GM12865 (cell line): ENCODE measurements at places on chromosomes 7 and 10.

GRCh38 chr10:124020981-124021815 lies 72.2 kb downstream of the CHST15 start:
- no peak for DNase-seq

DNA sequence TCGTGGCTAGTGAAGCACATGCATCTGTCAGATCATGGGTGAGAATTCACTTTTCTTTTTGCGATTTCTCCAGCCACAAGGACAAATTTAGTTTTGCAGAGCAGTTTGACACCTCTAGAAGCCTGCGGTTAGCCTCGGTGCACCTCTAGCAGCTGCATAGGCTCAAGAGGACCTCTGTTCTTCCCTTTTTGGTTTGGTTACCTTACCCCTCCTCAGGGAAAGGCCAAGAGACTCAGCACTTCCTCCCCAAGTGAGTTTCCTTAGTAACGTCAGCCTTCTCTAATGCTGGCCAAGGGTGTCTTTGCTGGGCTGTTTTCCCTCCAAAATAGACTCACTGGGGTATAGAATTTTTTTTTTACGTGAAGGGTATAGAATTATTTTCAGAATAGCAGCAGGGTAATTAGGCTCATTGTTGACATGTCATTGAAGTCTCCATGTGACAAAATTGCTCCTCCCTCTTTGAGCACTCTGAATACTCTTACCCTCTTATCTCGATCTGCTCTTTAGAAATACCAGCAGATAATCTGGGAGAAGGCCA lies 97.8 kb downstream of the AUTS2 start:
- peak; percentile 93 for DNase-seq

GRCh38 chr10:36168777-36169176 lies 526.7 kb upstream of the FZD8 start:
- DNase-seq, result no peak

DNA sequence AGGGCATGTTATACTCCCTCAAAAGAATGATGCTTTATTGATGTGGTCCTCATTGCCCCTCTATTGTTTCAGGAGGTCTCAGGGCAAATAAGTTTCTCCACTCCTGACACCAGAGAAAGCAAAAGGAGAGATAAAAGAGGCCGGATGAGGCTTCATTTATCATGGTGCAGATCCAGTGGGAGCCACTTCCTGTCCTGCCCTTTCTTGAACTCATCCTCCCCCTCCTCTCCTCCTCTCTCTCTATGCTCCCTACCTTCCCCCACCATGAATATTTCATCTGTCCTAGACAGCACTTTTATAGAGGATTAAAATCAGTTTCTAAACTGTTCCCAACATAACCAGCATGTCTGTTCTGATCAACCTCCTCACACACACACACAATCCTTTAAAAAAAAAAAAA lies 172.2 kb upstream of the KMT2E start:
- no peak for DNase-seq

- DNase-seq, result no peak
Observed at GRCh38 chr10:45444976-45445898, 71.2 kb downstream of the ALOX5 start.

- no peak for DNase-seq
Observed at GRCh38 chr10:100897976-100898375, 14.8 kb upstream of the SLF2 start.

DNA sequence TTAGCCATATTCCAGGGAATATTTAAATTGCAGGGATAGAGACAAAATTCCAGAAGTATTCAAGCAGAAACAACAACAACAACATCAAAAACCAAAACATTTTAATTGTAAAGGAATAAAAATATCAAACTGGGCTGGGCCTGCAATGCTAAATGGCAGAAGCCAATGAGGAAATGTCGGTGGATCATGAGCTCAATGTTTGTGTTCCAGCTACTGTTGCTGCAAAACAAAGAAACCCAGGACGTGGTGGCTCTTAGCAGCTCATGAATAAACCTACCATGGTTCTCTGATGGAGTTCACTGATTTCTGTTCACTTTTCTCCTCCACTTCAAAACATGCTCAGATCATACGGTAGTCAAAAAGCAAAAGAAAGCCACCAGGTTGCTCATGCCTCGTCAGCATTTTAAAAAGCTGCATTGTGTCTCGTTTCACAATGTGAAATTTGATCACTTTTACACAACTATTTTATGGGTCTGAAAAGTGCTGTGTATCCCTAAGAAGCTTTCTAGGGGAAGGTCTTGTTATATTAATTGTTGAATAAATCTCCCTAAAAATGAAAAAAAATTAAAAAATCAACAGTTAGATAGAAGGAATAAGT lies 54.0 kb downstream of the ASNS start:
- DNase-seq, result no peak

- DNase-seq, result no peak
Observed at GRCh38 chr7:41319581-41319980, 383.3 kb downstream of the INHBA start.

DNA sequence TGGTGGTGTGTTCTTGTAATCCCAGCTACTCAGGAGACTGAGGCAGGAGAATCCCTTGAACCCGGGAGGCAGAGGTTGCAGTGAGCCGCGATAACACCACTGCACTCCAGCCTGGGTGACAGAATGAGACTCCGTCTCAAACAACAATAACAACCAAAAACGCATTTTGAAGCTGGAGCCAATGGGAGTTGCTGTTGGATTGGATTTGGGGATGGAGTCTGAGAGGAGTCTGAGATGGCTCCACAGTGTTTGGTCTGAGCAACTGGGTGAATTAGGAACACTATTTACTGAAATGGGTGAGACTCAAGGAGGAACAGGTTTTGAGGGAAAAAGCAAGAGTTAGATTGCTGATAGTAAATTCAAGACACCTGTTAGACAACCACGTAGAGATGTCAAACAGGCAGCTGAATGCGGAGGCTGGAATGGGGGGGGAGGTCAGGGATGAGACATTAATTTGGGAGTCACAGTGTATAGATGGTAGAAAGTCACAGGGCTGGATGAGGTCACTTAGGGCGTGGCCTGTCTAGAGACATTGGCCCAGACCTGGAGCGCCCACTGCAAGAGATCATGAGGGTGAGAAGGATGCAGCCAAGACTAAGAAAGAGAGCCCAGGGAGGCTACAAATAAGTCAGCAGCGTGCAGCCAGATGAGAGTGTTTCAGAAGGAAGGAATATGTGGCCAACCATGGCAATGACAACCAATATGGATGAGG lies 56.4 kb downstream of the CYCS start:
- DNase-seq, result no peak

GRCh38 chr10:78890506-78890905 lies 178.3 kb upstream of the ZMIZ1 start:
- no peak for DNase-seq

DNA sequence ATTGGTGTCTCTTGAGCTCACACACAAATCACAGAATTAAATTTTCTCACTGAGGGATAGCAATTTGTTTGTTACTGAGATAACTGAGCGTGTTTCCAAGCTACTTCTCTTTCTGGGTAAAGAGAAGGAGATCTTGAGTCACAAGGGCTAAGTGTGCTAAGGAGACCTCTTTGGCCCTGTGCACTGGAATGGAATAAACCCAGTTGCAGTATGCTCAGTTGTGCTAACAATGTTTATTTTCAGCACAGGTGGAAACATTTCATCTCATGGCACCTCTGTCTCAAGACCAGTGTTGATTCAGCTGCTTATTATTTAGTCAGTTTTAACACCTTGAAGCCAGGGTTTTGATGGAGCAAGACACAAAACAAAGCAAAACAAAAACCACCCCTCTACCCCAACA lies 22.5 kb upstream of the UBE2H start:
- no peak for DNase-seq

DNA sequence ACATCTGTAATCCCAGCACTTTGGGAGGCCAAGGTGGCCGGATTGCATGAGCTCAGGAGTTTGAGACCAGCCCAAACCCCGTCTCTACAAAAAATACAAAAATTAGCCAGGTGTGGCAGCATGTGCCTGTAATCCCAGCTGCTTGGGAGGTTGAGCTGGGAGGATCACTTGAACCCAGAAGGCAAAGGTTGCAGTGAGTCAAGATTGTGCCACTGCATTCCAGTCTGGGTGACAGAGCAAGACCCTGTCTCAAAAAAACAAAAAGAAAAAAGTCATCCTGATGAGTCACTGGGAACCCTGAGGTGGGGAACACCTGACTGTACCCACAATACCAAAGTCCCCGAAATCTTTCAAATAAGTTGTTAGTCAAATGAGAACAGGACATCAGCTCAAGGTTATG lies 80.0 kb downstream of the NEBL start:
- no peak for DNase-seq

- no peak for DNase-seq
Observed at GRCh38 chr7:105006367-105007136, 7.5 kb upstream of the KMT2E start.

DNA sequence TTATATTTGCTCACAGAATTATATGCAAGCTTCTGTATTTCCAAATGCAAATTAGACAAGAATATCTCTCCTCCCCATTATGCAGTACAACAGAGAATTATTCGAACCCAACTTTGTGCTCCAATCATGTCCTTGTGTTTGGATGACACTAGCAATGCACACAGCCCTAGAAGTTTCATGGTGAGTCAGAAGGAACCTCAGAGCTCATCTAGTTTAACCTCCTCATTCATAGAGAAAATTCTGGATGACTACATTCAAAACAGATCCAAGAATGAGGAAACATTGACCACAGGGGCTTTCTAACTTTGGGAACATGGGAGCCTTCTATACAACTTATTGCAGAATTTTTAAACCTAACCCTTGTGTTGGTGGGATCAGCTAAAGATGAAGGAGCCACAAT lies 12.8 kb upstream of the ARID5B start:
- DNase-seq, result no peak

DNA sequence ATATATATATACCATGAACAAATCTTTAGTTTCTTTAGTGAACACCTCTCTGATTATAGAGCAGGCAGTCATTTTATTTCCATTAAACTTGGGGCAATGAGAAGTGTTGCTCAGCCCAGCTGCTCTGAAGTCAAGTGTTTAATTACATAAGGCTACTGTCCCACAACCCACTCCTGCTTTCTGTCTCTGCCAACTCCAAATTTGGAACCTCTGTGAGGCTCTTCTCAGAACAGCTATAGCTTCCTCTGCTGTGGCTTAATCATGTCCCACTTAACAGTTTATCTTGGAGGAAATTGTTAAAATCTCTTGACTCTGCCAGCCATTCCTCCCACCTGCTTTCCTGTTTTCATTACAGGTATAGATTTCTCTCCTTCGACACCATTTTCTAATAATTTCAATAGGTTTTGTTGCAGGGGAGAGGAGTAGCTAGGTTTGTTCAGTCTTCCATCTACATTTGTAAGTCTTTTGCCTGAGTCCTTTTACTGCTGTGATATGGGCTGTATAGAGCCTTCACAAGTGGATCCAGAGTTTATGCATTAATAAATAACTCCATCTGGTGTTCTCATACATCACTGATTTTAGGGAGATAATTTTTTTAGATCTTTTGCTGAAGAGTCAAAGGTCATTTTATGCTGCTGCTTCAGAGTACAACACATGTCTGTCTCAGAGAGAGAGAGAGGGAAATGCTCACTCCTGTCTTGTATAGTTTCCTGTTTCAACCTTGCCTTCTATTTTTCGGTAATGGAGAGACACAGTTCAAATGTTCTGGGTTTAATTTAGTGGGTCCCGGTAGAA lies 170.4 kb downstream of the WNT2 start:
- no peak for DNase-seq

GRCh38 chr7:155490697-155491628 lies 33.0 kb downstream of the EN2 start:
- DNase-seq, result peak; percentile 35

DNA sequence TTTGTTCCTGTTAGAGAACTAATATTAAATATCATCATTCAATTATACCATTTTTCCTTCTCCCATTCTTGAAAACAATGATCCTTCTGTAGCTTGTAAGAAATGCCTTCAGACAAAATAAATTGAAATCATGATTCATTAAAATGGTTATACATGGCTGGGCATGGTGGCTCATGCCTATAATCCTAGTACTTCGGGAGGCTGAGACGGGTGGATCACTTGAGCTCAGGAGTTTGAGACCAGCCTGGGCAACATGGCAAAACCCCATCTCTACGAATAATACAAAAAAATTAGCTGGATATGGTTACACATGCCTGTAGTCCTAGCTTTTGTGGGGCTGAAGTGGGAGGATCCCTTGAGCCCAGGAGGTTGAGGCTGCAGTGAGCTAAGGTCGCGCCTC lies 13.0 kb downstream of the CD36 start:
- no peak for DNase-seq

- DNase-seq, result no peak
Observed at GRCh38 chr7:52026140-52026539, 709.5 kb upstream of the COBL start.

DNA sequence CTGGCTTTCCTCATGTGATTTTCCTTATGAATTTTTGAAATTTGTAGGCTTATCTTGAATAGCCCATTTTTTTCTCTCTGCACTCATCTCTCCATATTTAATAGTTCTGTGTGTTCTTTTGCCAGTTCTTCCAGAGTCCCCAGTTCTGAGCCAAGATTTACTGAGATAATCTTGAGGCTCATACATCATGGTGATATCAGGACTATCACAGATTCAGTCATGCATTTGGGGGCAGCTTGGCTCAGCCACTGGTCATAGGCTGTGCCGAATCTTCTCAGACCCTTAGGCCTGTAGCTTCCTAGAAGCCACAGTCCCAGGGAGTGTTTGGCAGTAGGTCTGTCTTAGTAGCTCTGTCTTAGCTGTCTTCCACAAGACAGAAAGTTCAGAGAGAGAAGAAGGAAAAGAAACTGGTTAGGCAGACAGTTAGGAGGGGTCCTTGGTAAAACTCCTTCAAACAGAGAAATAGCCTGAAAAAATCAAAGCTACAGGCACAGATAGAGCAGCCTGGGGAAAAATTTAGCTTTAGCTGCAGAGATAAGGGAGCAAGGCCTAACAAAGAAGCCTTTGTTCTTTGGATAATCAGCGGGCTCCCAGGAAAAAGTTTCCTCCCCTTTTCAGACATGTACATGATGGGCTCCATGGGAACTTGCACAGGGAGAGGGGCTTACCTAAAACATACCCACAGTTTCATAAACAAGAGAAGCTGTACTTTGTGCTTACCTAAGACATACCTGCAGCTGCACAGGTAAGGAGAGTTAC lies 29.1 kb downstream of the FAS start:
- DNase-seq, result no peak

DNA sequence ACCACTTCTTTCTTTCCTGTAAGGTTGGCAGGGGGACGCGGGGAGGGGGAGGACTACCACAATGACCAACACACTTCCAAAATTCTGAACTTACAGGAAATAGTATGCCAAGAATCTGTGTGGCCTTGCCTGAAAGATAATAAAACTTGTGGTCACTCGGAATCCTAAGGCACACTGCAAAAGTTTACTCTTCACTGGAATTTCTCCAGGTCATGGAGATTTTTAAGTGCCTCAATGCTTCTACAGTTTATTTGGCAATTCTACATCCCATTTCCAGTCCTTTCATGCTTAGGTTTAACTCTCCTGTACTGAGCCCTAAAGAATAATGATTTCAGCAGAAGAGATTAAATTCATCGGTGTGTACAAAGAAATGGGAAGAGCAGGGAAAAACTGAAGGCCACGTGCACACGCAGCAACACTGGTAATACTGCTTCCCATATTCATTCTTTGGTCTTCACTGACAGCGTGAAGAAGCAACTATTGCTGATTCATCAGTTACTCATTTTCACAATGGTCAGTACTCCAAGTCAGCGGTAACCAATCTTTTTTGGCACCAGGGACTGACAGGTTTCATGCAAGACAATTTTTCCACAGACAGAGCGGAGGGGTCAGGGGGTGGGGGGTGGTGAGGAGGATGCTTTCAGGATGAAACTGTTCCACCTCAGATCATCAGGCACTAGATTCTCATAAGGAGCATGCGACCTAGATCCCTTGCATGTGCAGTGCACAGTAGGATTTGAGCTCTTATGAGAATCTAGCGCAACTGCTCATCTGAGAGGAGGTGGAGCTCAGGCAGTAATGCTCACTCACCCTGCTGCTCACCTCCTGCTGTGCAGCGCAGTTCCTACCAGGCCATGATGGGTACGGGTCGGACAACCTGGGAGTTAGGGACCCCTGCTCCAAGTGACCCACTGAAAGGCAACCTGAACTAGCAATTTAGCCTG lies 9.8 kb downstream of the LARP4B start:
- DNase-seq, result no peak
